ENCODE measurements at places on chromosomes 1 and 21.
A peak's percentile ranks its signal among the peaks of the same experiment; 100 is the strongest.

GRCh38 chr1:146036965-146037646 lies 15.6 kb upstream of the HJV start:
- DNase-seq: peak; percentile 91

DNA sequence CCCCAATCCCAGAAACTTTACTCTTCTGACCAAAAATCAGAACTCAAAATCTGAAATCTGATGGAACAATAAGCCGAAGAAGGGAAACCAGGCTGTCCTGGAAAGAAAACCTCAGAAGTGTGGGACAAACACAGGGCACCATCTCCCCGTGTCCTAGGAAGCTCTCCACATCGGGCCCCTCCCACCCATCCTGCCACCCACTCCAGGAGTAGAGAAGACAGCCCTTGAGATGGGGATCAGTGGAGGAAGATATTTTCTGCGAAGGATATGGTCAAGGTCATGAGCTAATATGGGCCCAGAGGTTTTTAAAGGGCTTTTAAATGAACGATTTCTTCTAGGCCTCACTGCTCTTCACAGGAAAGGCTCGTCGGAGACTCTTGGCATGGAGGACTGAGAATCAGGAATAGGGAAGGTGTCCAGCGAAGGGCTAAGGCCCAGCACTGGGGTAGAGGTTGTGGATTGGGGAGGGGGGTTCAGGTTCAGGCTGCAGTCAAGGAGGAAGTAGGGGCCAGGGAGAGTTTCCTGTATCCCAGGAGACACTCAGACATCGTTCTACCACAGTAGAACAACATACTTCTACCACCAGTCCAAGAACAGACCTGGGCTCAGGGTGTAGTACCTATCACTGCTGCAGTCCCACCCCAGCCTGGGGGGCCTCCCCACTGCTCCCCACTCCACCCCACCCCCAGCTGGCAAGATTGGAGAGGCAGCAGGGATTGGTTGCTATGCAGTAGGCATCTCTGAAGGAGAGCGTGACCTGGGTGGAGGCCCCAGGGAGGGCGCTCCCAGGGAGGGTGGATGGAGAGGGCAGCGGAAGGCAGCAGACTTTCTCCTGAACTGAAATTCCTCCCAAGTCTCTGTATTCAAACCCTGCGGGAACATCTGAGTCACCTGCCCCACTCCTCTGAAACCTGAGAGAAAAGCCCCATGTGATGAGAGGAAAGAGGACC lies 1.2 kb upstream of the S100A5 start:
- no peak for DNase-seq

DNA sequence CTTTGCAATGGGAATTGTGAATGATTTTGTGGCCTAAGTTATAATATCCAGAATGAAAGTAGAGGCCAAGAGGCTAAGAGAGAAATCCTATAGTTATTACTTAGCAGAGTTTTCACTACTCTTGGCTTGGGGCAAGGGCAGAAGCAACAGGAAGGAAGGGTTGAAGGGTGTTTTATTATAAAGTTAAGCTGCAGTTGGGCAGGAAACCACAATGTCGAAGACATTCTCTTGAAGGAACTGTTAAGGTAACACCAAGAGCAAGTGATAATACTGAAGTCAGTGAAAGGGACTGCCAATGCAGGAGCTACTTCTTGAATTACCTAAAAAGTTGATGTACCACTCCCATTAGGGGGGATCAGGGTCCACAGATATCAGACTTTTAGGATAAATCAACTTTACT lies 8.3 kb downstream of the XCL2 start:
- no peak for DNase-seq

DNA sequence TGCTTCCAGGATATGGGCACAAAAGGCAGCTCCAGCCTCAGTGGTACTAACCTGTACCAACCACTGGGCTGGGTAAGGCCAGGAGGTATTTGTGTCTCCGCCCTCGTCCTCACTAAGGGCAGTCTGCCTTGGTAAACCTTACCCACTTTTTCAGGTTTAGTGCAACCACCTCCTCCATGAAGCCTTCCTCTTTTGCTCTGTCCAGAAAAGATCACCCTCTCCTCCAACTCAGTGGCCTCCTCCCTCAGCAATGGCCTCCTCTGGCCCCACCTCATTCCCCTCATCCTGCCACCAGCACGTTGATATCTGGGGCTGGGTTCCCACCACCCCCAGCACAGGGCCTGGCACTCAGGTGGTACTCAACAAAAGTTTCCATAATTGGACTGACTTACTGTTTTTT lies 161.5 kb downstream of the GRIK3 start:
- no peak for DNase-seq

GRCh38 chr1:193113992-193114332 lies 7.9 kb upstream of the CDC73 start:
- no peak for DNase-seq

DNA sequence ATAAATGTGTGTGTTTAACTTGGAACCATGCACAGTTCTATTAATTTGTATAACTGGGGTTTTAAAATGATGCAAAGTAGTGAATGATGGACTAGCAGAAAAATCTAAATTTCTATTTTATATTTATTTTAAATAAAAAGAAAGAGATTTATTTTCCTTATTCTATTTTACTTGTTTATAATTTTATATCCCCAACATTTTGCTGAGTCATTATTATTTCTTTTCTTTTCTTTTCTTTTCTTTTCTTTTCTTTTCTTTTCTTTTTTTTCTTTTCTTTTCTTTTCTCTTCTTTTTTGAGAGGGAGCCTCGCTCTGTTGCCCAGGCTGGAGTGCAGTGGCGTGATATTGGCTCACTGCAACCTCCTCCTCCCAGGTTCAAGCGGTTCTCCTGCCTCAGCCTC lies 395.0 kb upstream of the NCAM2 start:
- DNase-seq: no peak

DNA sequence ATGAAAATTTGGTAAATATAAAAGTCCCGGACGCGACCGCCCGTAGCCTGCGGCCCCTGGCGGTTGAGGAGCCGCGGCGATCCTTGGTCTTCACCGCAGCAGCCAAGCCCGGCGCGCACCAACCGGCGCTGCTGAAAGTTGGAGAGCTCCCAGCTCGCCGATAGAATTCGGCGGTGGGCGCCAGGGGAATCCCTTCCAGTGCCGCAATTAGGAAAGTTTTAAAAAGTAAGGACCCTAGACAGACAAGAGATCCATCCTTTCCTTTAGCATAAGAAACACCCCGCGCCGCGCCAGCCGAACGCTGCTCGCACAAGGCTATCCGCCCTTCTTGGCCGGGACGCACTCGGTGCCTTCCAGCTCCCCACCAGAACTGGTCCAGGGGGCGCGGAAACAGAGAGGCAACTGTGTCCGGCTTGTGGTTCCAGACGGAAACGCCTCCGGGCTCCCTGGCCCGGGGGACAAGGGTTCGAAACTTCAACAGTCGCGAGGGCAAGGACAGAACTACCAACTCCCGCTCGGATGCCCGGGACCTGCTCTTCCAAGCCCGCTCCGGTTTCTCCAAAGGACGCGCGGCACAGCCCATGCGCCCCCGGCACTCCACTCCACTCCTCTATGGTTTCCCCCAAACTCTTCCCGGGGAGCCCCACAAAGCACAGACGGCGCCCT lies 1.7 kb downstream of the FAM78B start:
- DNase-seq: peak; percentile 60

- DNase-seq: peak; percentile 94
Observed at GRCh38 chr1:173429471-173430402, 47.4 kb upstream of the PRDX6 start.

- DNase-seq: no peak
Observed at GRCh38 chr21:32192291-32193097, 86.4 kb downstream of the MIS18A start.

GRCh38 chr1:89355056-89355455 lies 8.8 kb upstream of the GBP6 start:
- DNase-seq: no peak

DNA sequence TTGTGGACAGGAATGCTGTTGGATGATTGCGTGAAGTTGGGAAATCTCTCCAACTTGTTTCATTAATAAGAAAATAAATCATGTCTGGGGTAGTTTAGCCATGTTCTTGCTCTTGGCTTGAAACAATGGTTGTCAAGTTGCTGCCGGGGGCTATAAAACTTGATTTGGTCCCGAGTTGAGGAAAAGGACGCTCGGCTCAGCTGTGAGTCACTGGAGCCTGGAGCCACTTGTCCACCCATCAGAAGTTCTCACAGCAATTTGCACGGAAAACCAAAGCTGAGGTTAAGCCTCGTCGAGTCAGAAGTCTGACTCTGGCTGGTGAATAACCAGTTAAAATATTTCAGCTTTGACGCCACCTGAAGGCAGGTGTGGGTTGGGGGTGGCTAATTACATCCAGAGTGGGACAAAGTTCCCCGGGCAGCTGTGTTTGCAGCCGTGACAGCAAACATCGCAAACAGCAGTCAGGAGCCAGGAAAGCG lies 19.7 kb upstream of the RIPK4 start:
- no peak for DNase-seq

DNA sequence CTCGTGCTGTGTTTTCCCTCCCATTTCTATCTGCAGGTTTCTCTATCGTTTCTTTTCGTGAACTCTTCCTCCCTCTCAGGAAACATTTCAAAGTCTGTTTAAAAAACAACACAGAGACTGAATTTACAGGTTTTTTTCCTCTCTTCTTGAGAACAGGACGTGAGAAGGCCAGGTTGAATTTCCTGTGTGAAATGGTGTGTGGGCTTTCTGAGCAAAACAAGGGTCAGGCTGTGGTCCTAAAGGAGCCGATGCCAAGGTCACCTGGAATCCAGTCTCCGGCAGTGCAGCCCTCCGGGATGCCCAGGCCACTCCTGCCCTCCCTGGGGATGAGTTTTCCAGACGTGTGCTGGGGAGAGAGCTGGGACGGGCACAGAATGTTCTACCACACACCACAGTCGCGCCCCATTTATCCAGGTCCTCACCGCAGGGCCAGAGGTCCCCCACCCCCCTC lies 62.7 kb upstream of the RUNX3 start:
- no peak for DNase-seq

- DNase-seq: no peak
Observed at GRCh38 chr1:152372672-152373071, 12.9 kb upstream of the FLG2 start.

GRCh38 chr1:246197076-246197475 lies 310.0 kb downstream of the SMYD3 start:
- DNase-seq: no peak

DNA sequence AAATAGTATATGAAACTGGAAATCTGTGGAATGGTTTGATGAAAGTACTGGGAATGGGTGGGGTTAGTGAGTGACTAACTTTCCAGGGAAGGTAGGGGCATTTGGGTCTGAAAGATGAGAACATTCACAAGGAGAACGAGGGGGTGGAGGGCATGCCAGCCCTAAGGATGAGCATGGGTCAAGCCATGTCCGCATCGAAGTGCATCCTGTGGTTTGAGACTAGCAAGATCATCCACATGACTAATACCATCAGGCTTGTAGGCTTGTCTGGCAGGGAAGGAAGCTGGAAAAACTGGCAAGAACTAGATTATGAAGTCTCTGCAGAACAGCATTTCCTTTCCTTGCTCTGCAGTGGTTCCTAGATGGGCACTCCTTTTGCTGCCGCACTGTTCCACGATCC lies 70.4 kb upstream of the UBE2U start:
- no peak for DNase-seq

- no peak for DNase-seq
Observed at GRCh38 chr1:245448975-245449431, 294.2 kb downstream of the KIF26B start.

All from adrenal gland (tissue), 19 donors.